Fibroblast of skin of scalp (primary cell): ENCODE measurements at places on chromosomes 1 and 21.
A peak's percentile ranks its signal among the peaks of the same experiment; 100 is the strongest.

- DNase-seq = no peak
These were observed 194.0 kb downstream of the PLPP3 start for GRCh38 chr1:56385314-56385713.

DNA sequence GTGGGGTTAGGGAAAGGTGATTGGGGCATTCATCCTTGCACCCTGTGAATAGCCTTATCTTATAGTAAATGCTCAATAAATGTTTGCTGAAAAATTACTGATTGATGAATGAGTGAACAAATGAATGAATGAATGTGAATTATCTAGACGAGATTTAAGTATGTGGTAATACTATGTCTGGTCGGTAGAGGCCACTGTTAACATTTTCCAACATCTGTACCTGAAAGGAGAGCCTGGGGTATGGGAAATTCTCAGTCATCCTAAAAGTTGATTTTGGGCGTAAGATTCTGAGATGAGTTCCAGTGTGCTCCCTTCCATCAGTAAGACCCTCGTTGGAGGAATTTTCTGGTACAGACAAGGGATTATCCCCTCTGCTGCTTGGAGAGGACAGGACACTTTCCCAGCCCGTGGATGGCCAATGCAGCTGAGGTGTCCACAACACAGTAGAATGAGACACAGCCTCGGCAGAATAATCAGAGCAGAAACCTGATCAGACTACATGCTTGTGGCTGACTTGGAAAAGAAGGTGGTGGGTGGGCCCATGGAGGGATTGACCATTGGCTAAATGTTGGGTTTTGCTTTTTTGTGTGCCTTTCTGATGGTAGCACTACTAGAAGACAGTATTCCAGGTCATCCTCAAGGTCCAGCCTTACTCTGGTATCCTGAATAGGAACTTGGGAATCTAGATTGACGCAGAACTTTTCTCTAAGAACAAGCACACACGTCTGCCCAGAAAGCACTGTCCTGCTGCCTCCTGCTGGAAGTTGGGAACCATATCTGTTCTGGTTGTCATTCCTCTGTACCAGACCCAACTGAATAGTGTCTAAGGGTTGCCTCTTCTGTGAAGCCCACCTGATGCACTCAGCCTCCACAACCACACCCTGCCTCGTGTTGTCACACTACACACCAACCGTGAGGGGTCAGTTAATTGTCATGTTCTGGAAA, 262.0 kb downstream of the TNR start:
- peak; percentile 9 for DNase-seq

- no peak for DNase-seq
These were observed 80.4 kb upstream of the LRRC53 start for GRCh38 chr1:74592580-74593355.

GRCh38 chr1:59331686-59332620, 35.1 kb downstream of the FGGY start:
- no peak for DNase-seq

- no peak for DNase-seq
These were observed 13.7 kb downstream of the NCF2 start for GRCh38 chr1:183576537-183576936.

DNA sequence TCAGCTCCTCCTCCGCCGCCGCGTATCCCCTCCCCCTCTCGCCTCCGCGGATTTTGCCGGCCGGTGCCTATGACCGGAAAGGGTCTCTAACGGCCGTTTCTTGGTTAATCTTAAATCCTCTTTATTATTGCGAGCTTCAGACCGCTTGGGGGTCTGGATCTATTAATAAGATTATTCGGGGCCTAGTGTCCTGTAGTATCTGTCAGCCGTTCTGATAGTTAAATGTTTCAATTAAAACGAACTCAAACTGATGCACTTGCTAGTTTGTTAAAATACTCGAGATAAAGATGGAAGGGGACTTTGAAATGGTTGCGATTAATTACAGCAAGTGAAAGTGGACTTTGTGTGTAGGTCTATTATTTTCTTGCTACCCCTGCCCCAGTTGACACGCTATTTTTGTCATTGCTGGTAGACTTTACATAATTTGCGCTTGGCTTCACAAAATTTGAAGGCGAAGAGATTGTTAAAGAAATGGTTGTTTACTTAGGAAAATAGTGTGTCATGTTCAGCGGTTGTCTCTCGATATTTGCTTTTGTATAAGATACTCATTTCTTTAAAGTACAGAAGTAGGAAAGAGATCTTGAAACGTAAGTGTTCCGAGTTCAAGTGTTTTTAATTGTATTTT, 779 bp downstream of the SON start:
- DNase-seq = no peak

GRCh38 chr1:175701590-175701989, 41.8 kb downstream of the TNR start:
- DNase-seq = no peak

DNA sequence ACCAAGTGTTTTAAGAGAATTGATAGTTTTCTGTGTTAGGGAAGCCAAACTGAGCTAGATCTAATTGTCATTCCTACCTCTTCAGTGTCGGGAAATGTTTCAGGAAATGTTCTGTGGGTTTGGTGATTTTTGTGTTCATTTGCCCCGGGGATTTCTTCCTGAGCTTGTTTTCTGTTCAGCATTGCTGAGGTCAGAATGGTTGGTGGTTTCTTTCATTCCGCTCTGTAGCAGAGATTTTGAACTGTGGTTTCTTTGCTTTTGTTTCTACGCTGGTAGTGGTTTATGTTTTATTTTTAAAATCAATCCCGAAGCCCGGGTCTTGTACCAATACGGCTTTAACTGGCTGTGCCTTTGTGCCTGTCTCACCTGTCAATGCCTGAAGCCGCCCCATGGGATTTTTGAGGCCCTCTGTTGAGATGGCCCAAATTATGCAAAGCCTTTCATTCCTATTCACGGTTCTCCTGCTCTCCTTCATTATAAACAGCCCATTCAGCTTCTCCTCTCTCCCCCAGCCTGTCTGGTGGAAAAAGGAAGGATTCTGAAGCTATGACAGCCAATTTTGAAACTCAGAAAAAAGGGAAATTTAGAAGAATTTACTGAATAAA, 417.2 kb upstream of the KAZN start:
- DNase-seq = no peak

- DNase-seq = no peak
These were observed 108.4 kb downstream of the HHAT start for GRCh38 chr1:210437111-210437510.

DNA sequence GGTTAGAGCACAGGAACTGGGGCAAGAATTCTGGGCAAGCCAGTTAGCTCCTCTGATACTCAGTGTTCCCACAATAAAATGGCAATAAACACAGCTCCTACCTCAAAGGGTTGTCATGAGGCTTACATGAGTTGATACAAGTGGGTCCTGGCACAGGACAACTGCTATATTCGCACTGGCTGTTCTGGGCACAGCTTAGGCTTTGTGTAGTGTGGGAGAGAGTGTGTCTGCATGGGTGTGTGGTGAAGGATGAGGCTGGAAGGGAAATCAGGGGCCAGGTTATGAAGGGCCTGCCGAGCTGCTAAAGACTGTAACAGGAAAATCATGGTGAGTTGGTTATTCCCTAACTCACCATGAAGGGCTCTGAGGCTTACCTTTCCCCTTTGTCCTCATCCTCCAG, 18.7 kb downstream of the ETV3 start:
- no peak for DNase-seq

DNA sequence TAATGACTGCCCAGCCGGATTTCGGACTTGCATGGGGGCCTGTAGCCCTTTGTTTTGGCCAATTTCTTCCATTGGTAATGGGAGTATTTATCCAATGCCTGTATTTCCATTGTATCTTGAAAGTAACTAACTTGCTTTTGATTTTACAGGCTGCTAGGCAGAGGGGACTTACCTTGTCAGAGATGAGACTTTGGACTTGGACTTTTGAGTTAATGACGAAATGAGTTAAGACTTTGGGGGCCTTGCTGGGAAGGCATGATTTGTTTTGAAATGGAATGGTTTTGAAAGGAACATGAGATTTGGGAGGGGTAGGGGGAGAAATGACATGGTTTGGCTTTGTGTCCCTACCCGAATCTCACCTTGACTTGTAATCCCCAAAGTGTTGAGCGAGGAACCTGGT, 9.6 kb downstream of the UBE2G2 start:
- DNase-seq = no peak

DNA sequence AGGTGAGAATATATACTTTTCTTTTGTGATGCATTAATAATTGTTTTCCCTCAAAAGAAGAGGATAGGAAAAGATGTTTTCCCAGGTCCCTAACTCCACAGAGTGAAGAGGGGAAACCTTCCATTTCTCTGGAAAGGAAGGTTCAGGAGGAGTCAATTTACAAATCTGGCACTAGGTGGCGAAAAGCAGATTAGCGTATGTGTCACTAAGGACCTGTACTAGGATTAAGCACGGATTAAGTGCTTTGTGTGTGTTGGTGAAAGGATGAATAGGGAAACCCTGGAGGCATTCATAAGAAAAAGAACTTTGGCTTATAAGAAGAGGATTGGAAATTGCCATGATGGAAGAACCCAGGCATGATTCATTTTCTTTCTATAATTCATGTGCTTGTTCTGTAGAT, 410.1 kb upstream of the PLXNA2 start:
- peak; percentile 34 for DNase-seq

DNA sequence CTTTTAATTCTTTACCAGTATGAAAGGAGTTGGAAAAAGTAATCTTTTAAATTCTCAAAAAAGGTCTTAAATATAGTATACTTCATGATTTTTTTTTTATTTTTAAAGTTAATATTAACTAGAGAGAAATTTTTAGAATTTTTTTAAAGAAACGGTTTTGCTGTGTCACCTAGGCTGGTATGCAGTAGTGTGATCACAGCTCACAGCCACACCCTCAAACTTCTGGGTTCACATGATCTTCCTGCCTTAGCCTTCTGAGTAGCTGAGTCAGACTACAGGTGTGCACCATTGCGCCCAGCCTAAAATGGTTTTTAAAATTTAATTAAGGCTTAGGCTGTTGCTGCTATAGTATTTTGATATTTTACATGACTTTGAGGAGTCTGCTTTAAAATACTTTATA, 52.4 kb downstream of the TLCD4 start:
- DNase-seq = no peak

DNA sequence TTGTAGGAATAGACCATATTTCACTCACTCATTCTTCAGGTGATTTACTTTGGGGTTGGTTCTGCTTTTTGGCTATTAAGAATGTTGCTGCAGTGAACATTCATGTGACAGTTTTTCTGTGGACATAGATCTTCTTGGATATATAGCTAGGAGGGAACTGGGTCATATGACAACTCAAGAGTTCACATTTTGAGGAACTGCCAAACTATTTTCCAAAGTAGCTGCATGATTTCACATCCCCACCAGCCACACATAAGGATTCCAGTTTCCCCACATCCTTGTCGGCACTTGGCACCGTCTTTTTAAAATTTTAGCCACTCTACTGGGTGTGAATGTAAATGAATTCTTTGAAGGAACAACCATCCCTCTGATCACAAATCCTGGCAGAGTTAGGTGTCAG, 126.0 kb downstream of the PRDM2 start:
- no peak for DNase-seq

- no peak for DNase-seq
These were observed 358 bp downstream of the TSPAN2 start for GRCh38 chr1:115088871-115089419.

- DNase-seq = no peak
These were observed 899 bp downstream of the OPRD1 start for GRCh38 chr1:28812669-28813468.

DNA sequence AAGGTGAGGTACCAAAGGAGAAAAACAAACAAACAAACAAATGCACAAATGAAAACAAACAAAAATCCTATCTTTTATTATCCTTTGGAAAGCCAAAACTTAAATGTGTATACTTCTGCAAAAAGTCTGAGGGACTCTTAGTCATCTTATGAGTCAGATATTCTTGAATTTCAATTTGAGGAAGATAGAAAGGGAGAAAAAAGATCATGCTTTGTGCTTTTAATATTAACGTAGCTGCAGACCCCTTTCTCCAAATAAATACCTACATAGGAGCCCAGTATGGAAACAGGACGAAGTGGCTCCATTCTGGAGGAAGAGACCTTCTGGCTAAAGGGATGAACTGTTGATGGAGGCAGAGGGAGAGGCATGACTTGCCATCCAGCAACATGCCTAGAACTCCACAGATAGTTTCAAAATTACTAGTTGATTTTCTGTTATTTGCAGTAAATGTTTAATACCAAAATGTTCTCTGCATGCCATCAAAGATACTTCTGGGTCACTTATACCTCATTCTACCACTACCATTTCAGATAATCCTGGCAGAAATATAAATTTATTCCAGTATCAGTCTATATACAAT, 25.4 kb downstream of the NUP210L start:
- no peak for DNase-seq

GRCh38 chr1:2074944-2075740, 24.9 kb downstream of the PRKCZ start:
- DNase-seq = no peak

DNA sequence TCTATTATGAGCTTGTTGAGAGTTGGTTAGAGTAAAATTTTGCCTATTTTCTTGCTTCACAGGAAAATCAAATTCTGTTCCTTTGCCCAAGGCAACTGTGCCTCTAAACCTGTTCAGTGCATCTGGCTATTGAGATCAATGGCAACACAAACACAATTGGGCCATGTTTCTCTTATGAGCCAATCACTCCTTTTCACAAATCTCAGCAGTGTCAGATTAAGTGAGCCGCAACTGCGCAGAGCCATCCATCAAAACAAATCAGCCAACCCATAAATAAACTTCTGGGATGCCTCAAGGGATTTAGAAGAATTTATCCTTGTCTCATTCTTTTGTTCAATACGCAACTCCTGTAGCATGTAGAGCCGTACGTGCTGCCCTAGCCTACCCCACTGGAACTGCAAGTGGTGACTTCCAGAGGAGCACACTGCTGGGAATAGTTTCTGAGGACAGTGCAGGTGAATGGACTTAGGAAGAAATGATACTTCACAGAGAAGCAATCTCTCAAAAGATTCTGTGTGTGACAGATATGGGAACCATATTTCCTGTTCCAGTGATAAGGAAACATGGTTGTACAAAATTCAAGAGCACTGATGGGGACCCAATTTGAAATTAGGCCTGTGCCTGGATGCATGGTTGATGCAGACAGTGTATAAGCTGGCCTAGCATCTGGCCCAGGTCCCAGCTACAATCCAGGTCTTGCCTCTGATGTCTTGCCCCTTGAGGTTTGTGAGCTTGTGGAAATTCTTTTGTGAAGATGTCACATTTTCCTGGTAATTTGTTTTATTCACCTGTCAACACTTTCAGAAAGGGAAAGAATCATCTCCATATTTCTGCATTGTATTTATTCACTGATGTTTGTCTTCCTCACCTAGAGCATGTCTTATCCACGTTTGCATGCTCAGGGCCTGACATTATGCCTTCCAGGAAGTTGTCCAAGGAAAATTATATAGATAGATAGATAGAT, 166.2 kb downstream of the URB2 start:
- no peak for DNase-seq

GRCh38 chr1:156258859-156259258, 11.0 kb upstream of the PAQR6 start:
- no peak for DNase-seq

- DNase-seq = peak; percentile 55
These were observed 175.7 kb downstream of the VPS13D start for GRCh38 chr1:12405325-12406210.

DNA sequence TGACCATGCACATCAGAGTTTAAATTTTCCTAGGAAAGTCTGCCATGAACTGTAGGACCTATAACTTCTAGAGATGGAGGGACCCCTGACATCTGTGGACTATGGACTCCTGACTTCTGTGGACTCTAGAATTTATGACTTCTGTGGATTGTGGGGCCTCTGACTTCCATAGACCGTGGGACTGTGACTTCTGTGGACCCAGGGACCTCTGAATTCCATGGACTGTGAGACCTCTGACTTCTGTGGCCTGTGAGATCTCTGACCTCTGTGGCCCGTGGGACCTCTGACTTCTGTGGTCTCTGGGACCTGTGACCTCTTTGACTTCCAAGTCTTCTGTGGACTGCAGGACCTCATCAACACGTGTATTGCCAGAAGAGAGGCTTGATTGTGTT, 36.7 kb downstream of the PEX14 start:
- no peak for DNase-seq
